ENCODE measurements at places on chromosomes 2 and 18.

- no peak for DNase-seq
These were observed 77.2 kb downstream of the TCF4 start for GRCh38 chr18:55510809-55511208.

- no peak for DNase-seq
These were observed 92.7 kb upstream of the PARD3B start for GRCh38 chr2:204452464-204453023.

GRCh38 chr2:216713691-216714336 lies 18.5 kb upstream of the IGFBP5 start:
- no peak for DNase-seq

DNA sequence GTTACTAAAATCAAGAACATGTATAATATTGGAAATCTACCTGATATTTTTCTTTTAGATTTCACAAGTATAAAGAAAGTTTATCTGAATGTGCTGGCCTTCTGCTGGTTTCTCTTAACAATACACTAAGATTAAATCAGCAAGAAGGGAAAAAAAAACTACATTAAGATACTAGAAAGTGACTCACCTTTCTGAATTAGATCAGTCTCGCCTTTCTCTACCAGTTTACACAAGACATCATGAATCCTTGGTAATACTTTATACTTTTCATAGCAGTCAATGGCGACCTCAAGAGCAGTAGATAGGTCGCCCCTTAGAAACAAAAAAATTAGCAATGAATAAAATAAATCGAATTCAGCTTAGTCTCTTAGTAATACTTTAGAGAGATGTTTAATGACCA lies 61.2 kb downstream of the LRPPRC start:
- no peak for DNase-seq

DNA sequence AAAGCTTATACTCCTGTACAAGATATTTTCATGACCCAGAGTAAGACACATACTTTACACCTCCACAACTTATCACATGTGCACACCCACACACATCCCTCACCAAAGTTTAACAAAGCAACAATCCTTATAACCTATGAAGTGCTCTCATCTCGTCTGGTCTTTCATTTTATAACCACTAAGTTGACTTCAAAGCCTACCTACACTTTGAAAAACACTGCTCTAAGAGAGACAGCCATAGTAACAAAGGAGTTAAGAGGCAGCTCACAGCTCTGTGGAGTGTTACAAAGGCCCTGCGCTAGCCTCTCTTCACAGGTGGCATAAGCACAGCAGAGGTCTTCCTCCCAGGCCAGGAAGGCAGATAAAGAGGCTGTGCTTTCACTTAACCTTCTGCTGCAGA lies 69.7 kb upstream of the TMEM200C start:
- DNase-seq: no peak

DNA sequence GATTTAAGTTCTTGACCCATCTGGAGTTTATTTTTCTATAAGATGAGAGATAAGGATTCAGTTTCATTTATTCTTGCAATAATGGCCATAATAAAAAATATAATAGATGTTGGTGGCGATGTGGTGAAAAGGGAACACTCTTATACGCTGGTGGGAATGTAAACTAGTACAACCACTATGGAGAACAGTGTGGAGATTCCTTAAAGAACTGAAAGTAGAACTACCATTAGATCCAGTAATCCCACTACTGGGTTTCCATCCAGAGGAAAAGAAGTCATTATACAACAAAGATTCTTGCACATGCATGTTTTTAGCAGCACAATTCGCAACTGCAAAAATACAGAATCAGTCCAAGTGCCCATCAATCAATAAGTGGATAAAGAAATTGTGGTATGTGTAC lies 1040.5 kb upstream of the GYPC start:
- no peak for DNase-seq

DNA sequence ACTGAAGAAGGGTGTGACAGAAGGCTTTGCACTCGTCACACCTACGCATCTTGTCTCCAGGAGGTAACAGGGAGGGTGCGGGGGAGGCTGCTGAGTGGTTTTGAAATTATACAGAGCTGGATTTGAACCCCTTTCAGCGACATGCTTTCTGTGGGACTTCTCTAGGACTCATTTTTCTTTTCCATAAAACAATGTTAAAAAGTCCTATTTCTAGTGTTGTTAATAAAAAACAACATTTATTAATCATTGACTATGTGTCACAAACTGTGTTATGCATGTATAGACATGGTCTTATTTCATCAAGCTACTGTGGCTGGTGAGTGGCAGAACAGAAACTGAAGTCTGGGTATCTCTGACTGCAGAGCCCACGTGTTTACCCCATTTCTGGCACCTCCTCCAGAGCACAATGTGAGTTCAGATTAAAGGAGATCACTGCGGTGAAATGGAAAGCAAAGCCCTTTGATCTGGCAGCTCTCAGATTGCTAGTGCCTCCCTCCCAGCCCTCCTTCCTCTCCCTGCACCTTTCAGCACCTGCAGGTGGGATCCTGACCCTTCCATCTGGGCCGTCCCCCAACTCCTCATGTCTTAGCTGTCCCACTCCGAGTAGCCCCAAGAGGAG lies 315.5 kb upstream of the MYT1L start:
- no peak for DNase-seq

GRCh38 chr2:45986509-45986908 lies 310.7 kb upstream of the EPAS1 start:
- DNase-seq: no peak

DNA sequence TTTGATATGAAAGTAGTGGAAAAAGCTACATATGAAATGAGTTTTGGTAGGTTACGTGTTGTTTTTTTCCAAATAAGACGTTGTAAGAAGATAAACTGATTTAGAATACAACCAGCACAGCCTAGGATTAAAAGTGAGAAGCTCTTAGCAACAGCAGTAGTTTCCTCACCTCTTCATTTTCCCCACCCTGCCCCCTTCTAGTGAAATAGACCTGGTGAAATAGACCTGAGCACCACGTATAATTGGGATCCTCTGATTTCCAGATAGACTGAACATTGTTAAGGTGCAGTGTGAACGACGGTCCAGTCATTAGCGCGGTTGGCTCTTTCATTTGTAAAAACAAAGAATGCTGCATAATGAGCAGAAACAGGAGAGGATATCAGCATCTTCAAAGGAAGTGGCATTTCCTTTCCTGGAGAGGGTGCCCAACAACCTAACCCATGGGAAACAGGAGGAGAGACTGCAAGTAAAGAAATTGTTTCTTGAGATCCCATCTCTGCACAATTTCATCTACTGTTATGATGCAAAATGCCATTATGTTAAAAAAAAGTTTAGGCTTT lies 114.3 kb downstream of the FIGN start:
- DNase-seq: no peak

DNA sequence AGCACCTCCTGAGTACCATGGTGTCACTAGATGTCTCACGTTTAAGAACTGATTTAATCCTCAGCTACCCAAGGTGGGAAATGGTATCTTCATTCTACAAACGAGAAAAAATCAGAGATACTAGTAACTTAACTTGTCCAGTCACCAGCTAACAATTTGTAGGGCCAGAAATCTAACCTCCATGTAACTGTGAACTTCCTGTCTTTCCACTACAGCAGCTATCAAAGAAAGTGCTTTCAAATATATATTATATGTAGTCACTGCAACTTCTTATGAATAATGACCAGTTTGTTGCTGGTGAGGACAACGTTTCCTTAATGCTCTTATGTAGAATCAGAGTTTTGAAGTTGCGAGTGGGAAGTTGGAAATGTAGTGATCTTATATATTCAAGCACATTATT lies 1.9 kb downstream of the REV1 start:
- no peak for DNase-seq

Data from testis (tissue), 5 donors.